ENCODE measurements at places on chromosomes 5 and 9.

DNA sequence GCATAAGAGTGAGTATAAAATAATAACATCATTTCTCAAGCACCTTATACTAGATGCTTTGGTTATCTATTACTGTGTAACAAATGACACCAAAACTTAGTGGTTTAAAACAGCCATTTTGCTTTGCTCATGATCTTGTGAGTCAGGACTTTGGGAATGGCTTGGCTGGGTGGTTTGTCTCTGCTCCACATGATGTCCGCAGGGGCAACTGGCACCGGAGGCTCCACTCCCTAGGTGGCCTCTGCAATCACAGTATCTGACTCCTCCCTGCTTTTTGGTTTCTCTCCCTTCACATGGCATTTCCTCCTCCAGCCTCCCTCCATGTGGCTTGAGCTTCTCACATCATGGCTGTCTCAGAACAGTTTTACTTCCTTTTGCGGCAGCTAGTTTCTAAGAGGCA lies 259.5 kb downstream of the GAS1 start:
- no peak for DNase-seq

DNA sequence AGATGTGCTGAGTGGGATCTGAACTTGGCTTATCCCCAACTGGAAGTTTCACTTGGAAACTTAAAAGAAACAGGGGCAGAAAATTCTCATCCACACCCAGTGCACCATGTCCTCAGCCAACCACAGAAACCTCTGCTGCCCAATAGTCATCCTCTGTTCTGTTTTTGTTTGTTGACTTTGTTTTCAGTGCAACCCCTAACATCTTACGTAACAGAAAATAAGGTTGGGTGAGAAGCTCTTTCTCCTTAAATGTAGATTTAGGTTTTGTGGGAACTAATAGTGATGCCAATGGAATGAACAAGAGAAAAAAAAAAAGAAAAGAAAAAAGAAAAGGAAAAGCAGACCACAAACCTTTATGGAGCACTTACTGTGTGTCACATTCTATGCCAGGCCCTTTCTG lies 262.8 kb downstream of the PAPPA start:
- DNase-seq = no peak

- DNase-seq = no peak
These were observed 6.2 kb downstream of the EXOC3 start for GRCh38 chr5:449151-449550.

DNA sequence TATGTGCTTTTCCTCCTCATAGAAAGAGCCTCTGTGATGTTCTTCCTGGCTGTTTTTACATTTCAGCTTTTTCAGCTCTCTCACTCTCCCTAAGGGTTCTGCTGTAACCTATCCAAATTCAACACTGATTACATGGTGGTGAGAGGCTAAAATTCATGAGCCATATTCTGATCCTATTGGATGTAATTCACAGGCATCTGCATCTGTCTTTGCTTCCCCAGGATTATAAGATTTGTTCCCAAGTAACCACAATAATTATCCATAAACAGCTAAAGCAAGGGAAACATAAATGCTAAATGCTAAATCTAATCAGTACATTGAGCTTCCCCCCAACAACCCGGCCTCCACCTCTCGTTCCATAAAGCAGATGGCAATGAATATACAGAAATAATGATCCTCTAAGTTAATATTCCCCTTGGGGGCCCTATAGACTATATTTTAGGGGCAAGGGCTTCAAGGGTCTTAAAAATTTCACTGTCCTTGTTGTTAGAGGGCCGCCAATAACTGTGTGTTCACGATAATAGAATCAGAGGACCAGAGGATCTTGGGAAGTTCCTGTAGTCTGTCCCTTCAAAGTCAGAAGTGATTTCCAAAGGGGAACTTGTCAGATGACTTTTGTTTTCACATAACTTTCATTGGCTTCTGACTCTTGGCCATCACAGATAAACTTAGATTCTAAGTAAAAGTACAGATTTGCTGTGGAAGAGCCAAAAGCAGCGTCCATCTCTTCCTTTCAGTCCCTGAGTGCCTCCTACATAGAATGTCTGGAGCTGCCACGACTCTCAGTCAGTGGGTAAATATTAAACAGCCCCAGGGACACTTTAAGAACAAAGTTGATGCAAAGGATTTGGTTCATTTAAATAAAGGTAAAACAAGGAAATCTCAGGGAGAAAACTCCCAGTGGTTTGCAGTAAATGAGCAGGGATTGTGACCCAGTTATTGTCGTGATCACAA lies 125.6 kb downstream of the ALDH1A1 start:
- DNase-seq = no peak

DNA sequence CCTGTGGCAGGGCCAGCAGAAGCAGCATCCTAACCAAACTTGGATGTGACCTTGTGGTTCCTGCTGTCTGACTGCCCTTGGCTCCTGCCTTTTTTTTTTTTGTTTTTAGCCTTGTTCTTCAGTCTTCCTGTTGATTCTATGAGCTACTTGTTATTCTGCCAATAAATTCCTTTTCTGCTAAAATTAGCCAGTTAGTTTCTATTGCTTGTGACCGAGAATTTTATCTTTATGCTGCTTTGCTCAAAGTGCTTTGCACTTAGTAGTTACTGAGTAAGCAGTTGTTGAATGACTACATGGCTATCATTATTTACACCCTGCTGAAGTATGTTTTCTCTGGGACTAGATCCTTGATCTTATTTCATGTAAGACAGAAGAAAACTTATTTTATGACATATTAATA lies 20.8 kb upstream of the ATG10 start:
- DNase-seq = no peak

GRCh38 chr5:22242532-22242931 lies 610.6 kb downstream of the CDH12 start:
- no peak for DNase-seq

- DNase-seq = no peak
These were observed 180.4 kb upstream of the TRIM32 start for GRCh38 chr9:116506685-116507084.

DNA sequence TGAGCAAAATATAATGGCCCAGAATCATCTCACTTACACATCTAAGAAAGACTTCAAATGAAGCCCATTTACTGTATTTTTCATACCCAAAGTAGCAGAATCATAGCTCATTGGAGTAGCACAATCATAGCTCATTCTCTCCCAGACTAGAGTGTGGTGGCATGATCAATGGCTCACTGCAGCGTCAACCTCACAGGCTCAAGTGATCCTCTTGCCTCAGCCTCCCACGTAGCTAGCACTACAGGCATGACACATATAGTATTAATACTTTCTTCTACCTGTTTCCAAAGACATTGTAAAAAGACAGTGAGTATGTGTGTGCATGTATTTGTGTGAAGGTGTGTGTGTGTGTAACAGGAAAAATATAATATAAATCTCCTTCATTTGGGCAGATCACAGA lies 1247.9 kb upstream of the ACO1 start:
- DNase-seq = no peak

- no peak for DNase-seq
These were observed 115.5 kb downstream of the PTTG1 start for GRCh38 chr5:160537116-160537515.

DNA sequence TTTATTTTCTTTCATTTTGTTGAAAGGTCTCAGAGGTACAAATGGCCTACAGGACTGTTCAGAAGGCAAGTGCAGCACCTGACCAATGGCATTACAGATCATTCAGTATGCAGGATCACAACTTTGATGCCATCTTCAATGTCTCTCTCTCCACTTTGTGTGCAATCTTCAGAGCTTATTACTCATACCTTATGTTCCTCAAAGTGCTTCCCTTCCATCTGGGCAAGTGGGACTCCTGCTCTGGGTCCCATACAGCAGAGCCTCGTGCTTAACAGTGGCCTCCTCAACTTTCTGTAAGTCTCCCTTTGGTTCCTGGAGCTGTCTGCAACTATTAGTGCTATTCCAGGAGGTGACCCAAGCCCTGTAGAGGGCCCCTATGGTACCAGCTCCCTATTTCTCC lies 358.4 kb upstream of the RPS23 start:
- no peak for DNase-seq

- no peak for DNase-seq
These were observed 203.1 kb downstream of the SAXO1 start for GRCh38 chr9:18829873-18830272.

DNA sequence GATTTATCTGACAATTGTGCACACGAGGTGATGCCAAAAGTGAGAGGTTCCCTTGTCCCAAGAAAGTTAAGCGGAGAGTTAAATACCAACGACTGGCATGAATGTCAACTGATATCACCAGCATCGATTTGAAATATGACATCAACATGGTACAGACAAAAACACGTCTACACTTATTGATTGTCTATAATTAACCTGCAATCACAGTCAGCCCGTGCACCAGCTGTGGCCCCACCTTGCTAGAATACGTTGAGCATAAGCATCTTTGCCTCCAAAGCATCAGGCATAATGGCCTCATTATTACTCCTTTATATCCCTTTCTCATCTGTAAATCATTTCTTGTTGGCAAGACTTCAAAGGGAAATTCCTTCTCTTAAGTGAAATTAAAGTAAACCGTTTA lies 625.4 kb downstream of the IRX1 start:
- no peak for DNase-seq

DNA sequence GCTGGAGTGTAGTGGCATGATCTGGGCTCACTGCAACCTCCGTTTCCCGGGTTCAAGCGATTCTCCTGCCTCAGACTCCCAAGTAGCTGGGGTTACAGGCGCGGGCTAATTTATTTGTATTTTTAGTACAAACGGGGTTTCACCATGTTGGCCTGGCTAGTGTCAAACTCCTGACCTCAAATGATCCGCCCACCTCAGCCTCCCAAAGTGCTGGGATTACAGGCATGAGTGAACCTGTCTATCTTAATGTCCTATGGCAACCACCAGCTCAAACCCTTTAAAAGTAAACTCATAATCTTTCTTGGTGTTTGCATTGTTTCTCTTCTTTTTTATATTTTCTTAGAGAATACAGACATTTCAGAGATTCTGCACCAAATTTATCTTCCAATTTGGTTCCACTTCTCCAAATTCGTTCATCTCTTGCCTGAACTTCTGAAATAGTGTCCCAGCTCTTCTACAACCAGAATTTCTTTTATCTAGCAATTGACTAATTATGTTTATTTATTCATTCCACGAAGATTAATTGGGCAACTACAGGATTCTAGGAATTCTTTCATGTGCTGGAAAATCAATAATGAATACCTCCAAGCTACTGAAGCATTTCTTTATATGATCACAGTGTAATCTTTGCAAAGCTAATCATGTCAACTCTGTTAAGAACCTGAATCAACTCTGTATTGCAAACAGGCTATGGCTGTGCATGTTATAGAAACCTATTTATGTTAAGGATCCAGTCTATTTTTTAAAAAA lies 60.0 kb upstream of the TYRP1 start:
- DNase-seq = no peak

DNA sequence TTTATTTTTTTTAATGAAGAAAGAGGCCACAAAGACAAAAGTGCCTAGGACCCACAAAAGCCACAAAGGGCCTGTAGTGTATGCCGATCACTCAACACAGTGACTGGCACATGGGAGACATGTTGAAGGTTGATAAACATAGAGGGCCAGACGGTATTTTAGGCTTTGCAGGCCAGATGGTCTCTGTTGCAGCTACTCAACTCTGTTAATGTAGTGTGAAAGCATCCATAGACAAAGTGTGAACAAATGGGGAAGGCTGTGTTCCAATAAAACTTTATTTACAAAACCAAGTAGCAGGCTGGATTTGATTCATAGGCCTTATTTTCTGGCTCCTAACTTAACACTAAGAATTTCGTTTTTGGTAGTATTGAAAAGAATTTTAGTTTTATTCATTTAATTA lies 139.9 kb downstream of the SGCD start:
- no peak for DNase-seq

GRCh38 chr9:132367613-132368313 lies 13.0 kb upstream of the SETX start:
- no peak for DNase-seq

- DNase-seq = no peak
These were observed 137.7 kb downstream of the CNTLN start for GRCh38 chr9:17272536-17272935.

GRCh38 chr5:153209687-153210086 lies 280.8 kb upstream of the GRIA1 start:
- DNase-seq = no peak
